ENCODE measurements at places on chromosomes 13 and 19. TPM values are rescaled to one million over a fixed set of nuclear protein-coding genes. Genes with fewer than 3 reads are reported as not detected.

GRCh38 chr19:12331211-12331941 is 2.1 kb downstream of the ZNF563 start:
- no peak for DNase-seq

The FFAR1 gene
- total RNA-seq = not detected

The MADCAM1 gene
- total RNA-seq = not detected

- peak; percentile 88 for DNase-seq
Measured at GRCh38 chr19:2188708-2189385, 25.1 kb downstream of the DOT1L start.

The FCGBP gene
- total RNA-seq = not detected

- DNase-seq = no peak
Measured at GRCh38 chr19:30029721-30030510, 87.9 kb downstream of the URI1 start.

DNA sequence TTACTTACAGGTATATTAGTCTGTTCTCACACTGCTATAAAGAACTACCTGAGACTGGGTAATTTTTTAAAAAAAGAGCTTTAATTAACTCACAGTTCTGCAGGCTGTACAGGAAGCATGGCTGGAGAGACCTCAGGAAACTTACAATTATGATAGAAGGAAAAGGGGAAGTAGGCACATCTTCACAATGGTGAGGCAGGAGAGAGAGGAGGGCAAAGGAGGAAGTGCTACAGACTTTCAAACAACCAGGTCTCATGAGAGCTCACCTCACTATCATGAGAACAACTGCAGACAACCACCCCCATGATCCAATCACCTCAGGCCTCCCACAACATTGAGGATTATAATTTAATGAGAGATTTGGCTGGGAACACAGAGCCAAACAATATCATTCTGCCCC is 511.7 kb downstream of the SLITRK6 start:
- DNase-seq = no peak

DNA sequence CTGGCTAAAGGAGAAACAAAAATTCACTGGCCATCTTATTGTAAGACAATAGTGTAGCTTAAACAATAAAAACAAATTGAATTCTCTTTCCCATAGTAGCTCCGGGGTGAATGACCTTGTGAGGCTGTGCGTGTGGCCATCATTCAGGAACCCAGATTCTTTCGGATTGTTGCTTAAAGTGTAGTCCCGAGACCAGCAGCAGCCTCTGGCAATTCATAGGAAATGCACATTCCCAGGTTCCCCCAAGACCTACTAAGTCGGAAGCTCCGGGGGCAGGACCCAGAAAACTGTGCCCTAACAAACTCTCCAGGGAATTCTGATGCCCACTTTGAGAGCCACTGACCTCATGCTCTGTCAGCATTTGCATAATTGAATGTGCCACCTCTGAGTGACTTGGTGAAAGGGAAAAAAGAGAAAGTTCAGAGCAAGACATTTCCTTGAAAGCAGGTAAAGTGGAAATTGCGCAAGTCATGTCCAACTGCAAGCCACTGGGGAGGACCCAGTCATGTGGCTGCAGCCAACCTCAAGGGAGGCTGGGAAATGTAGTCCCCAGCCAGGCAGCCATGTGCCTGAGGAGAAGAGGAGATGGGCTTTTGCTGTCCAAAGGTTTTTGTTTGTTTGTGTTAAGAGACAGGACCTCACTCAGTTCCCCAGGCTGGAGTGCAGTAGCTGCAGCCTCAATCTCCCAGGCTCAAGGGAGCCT is 50.7 kb upstream of the PNMA8B start:
- DNase-seq = peak; percentile 55

The ATP5F1D gene
- total RNA-seq = 27.4 TPM

The ZNF235 gene
- 1.0 TPM for total RNA-seq

GRCh38 chr19:2259336-2259735 is 3.1 kb upstream of the JSRP1 start:
- DNase-seq = peak; percentile 44

All from GM23248 (cell line).